NCI-H2029 treated with DMSO at 0.1 percent for 48 hours (cell line): ENCODE measurements at places on chromosomes 4 and X.

DNA sequence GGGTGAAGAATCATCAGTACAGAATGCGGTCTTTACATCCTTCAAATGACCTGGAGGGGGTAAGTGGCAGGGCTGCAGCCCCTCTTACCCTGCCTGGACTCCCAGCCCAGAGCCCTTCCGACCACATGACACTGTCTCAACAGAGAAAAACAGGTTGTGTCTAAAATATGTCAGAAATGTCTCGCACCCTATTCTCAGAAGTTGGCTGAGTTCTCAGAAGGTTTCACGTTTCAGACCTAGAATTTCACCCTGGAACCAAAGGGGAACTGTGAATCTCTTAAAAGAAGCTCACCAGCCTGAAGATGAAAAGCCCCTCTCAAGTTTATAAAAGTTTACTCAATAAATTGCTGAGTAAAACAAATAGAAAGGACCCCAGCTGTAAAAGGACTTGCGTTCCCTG is 7.0 kb upstream of the CRMP1 start:
- no peak for DNase-seq

DNA sequence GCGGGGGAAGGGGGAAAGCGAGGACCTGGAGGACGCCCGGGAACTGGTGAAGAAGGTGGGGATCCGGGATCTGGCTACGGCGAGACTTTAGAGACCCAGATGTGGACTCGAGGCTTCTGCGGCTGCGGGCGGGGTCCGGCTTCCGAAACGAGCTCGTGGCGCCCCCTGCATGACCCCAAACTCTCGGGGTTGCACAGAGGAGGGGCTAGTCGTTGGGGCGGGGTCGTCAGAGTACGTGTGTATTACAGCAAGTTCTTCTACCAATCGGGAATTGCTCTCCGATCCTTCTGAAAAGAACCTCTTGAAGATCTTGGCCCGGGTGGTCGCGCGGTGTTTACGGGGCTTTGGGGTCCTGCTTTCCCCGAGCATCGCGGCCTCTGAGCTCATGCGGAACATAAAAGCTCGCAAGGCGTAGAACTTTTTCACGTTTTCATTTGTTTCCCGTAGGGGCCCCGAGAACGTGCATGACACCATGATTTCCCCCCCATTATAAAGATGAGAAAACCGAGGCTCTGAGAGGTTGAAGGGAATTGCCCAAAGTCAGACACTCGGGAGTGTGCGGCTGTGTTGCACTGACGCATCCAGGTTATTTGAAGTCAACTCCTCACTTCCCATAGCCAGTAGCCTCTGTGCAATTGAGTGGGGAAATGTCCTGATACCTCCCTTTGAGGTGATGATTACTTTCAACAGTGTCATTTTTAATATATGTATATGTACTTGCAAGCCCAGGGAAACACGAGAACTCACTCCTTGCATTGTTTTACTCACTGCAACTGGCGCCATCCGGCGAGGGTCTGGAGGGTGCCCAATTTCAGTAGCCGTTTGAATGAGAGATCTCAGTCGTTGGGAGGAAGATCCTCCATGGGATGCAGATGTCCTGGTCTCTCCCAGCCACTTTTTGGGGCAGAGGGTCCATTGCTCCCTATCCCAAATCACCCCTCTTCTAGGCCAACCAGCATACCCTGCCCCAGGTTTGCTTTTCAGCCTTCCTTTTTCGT is at the start of gene BEND4:
TSS of gene BEND4 (minus strand) at position 149 of the 998 bp plus-strand sequence. CDS start 512 bp downstream, outside the sequence.
- no peak for DNase-seq

- DNase-seq, result no peak
Measured at GRCh38 chrX:33970028-33970967, 161.8 kb downstream of the FAM47A start.

DNA sequence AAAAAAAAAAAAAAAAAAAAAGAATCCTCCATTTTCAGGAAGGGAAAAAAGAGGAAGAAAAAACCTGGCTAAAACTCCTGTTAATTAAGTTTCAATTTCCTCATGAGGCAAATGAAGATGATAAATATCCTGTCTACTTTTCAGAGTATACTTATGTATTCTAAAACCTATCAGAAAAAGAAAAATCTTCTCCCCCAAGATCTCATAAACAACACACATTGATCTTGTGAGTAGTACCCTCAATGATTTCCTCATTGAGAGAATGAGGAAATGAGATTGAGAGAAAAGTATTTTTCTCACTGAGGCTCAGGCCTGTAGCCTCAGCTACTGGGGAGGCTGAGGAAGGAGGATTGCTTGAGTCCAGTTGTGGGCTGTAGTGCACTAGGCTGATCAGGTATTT is 146.7 kb downstream of the TET2 start:
- no peak for DNase-seq

- DNase-seq, result no peak
Measured at GRCh38 chr4:88009871-88010270, 2.4 kb downstream of the PKD2 start.

DNA sequence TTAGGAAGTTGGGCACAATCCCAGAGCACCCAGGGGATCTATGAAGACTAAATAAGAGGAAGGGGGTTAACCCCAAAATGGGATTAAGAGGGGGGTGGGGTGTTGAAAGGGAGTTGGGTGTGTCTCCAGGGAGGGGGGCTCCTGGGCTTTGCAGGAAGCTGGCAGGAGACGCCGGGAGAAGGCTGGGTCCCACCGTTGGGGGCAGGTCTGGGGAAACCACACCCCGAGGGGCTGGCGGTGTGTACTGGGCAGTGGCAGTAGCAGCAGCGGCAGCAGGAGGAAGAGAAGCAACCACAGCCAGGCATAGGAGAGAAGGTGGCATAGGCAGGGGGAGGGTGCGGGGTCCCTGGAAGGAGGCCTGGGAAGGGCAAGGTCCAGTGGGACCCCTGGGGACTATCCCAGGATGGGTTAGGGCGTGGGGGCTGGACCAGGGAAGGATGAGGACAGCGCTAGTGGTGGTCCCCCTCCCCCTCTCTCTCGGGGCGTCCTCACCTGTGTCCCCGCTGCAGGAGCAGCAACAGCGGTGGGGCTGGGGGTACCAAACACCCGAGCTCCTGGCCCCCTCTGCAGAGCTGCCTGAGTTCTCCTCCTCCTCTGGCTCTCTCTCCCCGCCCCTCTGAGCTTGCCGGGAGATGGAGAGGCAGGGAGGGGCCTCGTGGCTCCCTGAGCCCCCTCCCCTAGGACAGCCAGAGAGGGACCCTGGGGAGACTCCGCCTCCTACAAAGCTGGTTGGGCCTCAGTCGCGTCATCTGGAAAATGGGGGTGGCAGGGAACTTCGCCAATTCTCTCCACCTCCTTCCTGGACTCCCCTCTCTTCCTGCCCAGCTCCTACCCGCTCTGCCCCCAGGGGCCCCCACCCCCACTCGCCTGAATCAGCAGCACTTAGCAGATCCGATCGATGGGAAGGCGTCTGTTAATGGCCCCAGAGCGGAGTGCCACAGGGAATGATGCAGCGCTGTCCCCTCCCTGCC is at the start of gene KCND1:
TSS of gene KCND1 (minus strand) at position 596 of the 971 bp plus-strand sequence. CDS start 1,573 bp downstream, outside the sequence.
- no peak for DNase-seq

DNA sequence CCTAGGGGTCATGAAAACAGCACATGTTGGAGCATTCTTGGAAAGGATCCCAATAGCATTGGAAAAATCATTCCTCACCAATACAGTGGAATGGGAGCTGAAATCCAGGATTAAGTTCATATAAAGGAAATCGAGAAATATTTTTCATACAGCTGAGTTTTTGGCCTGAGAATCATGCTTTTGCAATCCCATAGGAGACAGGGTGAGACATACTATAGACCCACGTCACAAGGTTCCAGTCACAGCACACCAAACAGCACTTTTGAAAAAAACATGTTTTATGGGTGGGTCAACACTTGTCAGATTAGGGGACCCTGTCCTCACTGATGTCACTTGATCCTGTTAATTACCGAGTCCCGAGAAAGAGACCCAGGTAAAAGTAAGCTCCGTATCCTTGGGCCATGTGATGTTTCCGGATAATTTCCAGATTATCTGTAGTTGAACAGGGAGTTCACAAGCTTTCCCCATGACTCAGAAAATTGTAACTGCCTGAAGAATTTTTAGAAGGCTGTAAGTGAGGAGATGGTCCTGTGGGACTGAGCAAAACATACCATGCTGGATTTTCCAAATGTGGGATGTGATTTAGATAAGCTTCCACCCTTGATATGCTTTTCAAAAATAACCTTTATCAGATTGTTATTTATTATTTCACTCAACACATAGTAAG is 80.9 kb upstream of the TLR3 start:
- no peak for DNase-seq
